ENCODE measurements at places on chromosomes 16 and 17.

GRCh38 chr16:2089706-2090480 lies 42.1 kb downstream of the TSC2 start:
- no peak for DNase-seq

DNA sequence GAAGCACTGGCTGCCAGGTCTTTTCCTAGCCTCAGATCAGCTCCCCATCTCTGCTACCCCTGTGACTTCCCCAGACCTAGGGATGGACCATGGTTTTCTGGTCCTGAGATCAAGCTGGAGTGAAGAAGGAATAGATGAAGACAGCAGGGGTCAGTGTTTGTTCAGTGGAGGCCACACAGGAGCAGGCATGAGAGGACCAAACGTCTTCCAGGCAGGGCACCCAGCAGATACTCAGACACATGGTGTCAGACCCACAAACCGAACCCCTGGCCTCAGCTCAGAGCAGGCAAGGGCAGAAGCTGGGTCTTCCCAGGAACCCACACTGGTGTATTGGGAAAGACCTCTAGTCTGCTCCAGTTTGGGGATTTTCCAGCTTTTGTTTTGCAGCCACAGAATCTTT lies 189.7 kb downstream of the IRX5 start:
- DNase-seq: no peak

- DNase-seq: no peak
These were observed 23.1 kb downstream of the MPHOSPH6 start for GRCh38 chr16:82146957-82147356.

DNA sequence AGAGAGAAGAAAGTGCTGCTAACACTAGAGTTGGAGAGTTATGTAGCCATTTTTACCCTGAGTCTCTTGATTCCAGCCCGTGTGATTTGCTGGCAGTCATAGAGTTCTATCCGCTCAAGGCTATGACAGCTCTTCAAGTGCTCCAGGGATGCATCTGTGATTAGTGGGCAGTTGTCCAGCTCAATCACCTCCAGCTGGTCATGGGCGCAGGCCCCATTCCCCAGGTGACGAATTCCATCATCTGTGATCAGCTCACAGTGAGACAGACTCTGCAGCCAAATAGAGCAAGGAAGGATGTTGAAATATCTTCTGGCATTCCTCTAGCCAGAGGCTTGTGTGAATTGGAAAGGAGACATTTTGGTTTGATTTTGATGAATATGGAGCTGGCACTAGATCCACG lies 38.4 kb upstream of the STAC2 start:
- DNase-seq: no peak

DNA sequence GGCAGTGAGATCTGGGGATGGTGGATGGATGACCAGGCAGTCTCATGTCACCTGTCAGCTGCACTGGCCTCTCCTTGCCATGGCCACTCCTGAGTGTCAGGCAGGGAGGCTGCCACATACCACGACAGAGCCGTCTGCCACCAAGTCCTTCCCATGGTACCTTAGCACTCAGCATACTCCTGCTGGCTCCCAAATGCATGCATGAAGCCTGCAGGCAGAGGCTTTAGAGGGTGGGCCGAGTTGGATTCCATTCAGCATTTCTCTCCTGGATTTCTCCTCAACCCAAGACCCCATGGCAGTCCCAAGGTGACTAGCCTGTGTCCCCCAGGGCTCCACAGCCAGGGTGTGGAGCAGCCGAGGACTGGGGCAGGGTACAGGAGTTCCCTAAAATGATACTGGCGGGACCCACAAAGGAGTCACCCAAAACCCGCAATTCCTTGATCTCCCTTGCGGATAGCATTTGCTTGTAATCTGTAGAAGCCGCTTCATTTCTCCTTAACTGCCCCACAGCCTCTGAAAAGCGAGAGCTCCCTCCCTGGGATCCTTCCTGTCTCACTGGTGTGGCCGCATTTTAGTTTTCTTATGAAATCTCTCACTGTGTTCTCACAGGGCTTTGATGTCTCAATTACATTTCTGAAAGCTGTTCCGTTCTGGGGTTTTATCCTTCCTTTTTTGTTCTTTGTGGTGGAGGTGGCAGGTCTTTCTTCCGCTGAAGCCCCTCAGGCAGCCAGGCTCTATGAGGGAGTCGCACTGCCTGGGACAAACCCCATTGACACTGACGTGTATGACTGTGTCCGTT lies 141.4 kb downstream of the SOCS1 start:
- no peak for DNase-seq

- no peak for DNase-seq
These were observed 173.4 kb upstream of the CIBAR2 start for GRCh38 chr16:85285681-85286065.

GRCh38 chr17:45406107-45406506 lies 26.6 kb downstream of the ARHGAP27 start:
- DNase-seq: no peak

GRCh38 chr17:78197147-78197832 lies 10.1 kb downstream of the AFMID start:
- no peak for DNase-seq

GRCh38 chr17:2093349-2093748 lies 38.4 kb downstream of the HIC1 start:
- DNase-seq: no peak

DNA sequence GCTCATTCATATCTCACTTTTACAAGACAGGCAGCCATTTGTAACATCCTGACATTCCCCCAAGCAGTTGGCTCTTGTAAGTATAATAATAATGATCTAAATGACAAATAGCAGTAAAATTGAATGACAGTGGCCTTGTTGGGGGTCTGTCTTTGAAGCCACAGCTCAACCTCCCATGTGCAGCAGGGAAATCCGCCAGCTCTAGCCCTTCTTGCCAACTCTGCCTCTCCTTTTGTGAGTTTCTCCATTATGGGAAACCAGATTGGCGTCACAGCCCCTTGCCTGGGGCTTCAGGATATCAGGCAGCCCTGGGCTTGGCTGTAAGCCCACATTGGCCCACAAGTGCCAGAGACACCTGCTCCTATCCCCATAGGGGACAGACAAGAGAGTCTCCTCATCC lies 70.4 kb upstream of the CACNG5 start:
- DNase-seq: no peak

DNA sequence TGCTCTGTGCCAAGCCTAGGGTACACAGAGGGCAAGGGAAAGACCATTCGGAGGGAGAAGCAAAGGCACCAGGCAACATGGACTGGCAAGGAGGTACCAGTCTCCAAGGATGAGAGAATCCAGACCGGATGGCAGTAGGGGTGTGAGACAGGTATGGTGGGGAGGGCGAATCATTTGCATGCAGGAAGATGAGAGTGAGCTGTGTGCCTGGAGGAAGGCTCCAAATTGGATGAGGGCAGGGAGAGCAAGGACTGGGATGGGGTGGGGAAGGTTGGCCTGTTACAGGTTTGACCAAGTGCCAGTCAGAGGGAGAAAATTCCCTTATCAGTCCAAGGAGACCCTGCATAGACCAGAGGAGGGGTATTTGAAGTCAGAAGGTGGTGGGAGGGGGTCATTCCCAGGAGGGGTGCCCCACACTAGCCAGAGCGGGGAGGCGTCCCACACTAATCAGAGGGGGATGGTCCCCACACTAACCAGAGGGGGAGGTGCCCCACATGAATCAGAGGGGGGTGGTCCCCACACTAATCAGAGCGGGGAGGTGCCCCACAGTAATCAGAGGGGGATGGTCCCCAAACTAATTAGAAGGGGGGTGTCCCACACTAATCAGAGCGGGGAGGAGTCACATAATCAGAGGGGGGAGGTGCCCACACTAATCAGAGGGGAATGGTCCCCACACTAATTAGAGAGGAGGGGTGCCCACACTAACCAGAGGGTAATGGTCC lies 737 bp downstream of the CANT1 start:
- no peak for DNase-seq

GRCh38 chr17:34443619-34444469 lies 80.8 kb upstream of the CCL1 start:
- no peak for DNase-seq

DNA sequence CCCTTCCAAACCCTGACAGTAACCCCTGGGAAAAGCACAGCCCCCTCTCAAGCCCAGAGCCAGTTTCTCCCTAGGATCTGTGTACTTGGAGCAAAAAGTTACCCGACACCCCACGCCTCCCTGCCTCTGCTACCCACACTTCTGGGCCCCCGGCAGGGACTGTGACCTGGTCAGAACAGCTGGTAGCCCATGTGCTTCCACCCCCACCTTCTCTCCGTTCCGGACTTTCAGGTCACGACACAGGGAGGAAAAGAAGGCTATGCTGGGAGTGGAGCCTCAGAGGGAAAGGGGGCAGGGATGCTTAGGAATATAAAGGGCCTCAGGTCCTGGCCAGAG lies 6.4 kb downstream of the PPY start:
- DNase-seq: no peak

DNA sequence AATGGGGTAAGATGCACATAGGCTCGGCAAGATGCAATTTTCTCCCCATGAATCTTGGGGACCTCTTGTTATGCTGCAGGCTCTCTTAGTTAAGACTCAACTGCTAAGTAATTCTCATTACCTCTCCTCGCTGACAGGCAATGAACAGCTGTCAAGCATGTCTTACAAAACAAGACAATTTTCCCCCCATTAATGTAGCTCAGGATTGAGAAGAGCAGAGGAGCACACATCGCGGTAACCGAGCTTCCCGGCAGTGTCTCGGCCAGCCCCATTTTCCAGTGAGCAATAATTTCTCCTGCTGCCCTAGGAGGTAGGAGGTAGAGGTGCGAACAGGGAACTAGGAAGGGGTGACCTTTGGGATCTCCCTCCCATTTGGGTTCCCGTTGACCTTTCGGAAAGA lies 272.1 kb downstream of the HAPSTR1 start:
- DNase-seq: no peak

DNA sequence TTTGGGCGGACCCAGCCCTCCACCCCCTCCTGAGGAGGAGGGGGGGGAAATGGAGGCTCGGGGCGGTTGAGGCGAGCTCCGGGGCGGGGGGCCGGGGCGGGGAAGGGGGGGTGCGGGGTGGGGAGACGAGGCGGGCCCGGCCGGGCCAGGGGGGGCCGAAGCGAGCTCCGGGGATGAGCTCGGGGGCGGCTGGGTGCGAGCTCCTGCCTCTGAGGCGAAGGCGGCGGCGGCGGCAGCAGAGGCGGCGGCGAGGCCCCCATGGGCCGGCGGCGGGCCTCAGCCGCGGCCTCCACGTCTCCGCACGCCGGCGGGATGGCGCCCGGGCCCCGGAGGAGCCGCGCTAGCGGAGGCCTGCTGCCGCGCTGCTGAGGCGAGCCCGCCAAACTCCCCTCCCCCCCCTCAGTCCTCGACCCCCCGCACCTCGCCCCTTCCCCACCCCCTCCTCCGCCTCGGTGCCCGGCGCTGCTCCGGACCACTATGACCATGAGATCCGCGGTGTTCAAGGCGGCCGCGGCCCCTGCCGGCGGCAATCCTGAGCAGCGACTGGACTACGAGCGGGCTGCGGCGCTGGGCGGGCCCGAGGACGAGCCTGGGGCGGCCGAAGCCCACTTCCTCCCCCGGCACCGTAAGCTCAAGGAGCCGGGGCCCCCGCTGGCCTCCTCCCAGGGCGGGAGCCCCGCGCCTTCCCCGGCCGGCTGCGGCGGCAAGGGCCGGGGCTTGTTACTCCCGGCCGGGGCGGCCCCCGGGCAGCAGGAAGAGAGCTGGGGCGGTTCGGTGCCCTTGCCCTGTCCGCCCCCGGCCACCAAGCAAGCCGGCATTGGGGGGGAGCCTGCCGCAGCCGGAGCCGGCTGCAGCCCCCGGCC lies 596 bp downstream of the MSL1 start:
- no peak for DNase-seq

DNA sequence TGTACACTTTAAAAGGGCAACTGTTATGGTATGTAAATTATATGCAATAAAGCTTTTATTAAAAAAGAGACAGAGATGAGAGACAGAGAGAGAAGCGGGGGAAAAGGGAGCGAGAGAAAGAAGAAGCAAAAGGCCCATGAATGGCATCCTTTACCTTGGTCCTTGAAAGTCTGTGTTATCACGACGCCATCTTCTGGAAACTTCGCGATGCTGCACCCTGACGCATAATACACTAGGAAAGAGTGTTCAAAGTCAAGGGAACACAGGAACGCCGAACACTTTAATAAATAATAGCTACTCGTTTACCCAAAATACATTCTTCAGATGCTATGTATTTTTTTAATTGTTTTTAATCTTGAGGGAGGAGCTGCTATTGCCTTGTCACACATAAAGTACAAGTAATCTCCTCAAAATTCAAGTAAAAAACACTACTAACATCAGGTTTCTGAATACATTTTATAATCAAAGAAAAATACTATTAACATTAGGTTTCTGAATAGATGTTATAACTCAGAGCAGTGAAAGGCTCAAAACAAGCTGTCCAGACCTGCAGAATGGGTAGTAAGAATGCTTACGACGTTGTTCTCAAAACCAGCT lies 23.0 kb upstream of the SLC38A8 start:
- no peak for DNase-seq

GRCh38 chr17:45374501-45374900 lies 57.7 kb upstream of the MAP3K14 start:
- DNase-seq: no peak

DNA sequence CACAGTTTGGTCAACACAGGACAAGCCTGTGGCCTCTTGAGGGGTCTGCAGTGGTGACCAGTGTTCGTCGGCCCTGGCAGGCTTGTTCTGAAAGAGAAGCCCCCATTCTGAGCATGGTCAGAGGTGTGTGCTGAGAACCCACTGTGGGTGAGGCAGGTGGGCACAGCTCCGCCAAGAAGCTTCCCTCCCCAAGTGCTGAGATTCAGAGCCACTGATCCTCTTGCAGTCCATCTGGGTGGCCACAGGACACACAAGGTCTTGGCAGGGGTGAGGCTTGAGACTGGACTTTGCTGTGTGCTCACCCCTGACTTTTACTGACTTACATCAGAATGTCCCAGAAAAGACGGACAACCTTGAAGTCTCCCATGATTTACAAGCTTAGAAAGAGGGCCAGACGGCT lies 18.7 kb downstream of the MPRIP start:
- DNase-seq: no peak

GRCh38 chr17:1031711-1032110 lies 34.8 kb downstream of the TIMM22 start:
- DNase-seq: no peak

DNA sequence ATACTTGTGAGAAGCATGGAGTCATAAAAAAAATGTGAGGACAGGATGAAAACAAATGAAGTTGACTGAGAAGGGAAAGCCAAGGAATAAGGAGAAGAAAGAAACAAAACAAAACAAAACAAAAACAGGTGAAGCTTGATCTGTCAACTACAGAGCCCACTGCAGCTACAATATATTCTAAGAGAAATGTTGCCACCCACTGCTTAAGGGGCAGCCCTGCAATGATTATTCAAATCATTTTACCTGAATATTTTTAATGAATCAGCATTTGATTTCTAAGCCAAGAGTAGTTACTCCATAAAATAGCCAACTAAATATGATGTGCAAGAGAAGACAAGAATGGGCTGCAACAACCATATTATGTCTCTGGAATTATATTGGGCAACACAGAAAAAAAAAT lies 252.0 kb upstream of the KIF2B start:
- DNase-seq: no peak

DNA sequence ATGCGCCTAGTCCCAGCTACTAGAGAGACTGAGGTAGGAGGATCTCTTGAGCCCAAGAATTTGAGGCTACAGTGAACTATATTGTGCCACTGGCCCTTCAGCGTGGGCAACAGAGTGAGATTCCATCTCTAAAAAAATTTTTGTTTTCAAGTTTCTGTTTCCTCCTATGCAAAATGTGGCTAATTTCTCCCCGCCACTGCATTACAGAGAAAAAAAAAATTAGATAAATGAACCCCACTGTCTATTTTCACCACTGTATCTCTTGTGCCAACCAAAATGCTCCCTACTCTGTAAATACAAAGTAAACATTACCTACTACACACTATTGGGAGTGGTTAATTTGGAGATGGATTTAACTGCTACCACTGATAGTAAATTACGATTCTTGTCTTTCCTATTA lies 2.0 kb downstream of the MARF1 start:
- no peak for DNase-seq
